ENCODE measurements at places on chromosomes 12 and 14. TPM values are rescaled to one million over a fixed set of nuclear protein-coding genes. Genes with fewer than 3 reads are reported as not detected.

KLHL33 gene
- total RNA-seq = 0.17 TPM

GPR84 gene
- total RNA-seq = not detected

IFNG gene
- total RNA-seq = not detected

KRT6C gene
- not detected for total RNA-seq

CCDC184 gene
- total RNA-seq = 0.33 TPM

HCAR3 gene
- not detected for total RNA-seq

TCL1B gene
- not detected for total RNA-seq

ORAI1 gene
- 14.4 TPM for total RNA-seq

SIX6 gene
- total RNA-seq = not detected

NGB gene
- total RNA-seq = not detected

KLRC4 gene
- not detected for total RNA-seq

CCDC77 gene
- total RNA-seq = 12.5 TPM

FAIM2 gene
- total RNA-seq = 2.6 TPM

MUCL1 gene
- not detected for total RNA-seq
